ENCODE measurements at places on chromosomes 2 and 18. TPM values are rescaled to one million over a fixed set of nuclear protein-coding genes. Genes with fewer than 3 reads are reported as not detected.

DNA sequence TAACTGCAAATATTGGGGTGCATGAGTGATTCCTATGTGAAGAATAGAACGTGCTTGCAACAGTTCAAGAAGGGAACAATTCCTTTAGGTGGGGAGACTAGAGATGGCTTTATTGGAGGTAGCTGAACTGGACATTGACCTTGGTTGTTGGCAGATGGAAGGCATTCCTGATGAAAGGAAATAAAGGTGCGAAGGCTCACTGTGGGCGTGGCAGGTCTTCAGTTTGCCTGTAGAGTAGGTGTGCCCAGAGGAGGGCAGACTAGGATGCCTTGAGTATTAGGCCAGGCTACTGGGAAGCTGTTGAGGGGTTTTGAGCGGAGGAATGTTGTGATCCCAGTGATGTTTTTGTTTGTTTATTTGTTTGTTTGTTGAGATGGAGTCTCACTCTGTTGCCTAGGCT lies 2.8 kb downstream of the SPR start:
- DNase-seq = no peak

GRCh38 chr2:204274991-204275390 lies 270.3 kb upstream of the PARD3B start:
- DNase-seq = no peak

DNA sequence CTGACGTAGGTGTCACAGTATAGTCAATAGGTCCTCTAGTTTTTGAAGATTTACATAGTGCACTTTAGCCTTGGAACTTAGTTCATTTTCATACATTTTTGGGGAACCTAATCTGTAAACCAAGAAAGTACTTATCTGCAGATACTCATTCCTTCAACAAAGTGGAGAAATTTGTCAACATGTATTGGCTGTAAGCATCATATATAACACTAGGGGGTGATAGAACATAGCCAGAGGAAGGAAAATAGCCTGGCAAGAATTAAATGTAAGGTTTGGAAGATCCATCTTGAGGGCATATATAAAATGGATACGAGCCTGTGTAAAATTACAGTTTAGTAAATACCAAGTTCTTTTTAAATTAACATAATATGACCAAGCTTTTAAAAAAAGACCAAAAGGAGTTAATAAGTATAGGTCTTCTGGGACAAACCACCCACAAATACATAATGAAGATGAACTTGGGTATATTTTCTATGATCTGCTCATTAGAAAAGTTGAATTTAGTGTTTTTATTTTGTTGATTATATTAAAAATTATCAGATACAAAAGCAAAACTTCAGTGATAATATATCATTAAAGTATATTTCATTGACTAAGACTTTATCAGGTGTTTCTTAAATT lies 18.2 kb downstream of the RPL37A start:
- no peak for DNase-seq

DNA sequence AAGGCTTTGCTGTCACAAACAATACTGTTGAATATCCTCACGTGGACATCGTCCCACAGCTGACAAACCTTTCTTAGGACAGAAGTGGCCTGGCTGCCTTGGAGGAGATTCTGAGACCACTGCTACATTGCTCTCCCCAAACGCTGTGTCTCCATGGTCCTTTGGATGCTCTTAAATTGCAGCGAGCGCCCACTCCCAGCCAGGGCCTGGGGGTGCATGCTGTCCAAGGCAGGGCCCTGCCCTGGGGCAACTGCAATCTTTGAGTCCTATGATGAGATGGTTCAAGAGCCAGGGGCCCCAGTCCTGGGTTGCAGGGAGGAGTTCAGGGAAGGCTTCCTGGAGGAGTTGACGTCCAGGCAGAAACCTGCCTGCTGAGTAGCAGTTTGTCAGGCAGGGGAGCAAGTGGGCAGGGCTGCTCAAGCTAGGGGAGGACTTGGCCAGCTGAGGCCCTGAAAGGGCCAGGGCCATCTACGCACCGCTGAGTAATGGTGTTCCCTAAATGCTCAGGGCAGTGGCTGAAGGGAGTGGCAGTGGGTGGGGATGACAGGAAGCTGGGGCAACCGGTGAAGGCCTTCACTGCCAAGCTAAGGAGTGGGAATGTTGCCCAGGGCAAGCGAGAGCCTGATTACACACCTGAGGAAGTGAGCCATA lies 10.8 kb upstream of the SDC1 start:
- no peak for DNase-seq

DNA sequence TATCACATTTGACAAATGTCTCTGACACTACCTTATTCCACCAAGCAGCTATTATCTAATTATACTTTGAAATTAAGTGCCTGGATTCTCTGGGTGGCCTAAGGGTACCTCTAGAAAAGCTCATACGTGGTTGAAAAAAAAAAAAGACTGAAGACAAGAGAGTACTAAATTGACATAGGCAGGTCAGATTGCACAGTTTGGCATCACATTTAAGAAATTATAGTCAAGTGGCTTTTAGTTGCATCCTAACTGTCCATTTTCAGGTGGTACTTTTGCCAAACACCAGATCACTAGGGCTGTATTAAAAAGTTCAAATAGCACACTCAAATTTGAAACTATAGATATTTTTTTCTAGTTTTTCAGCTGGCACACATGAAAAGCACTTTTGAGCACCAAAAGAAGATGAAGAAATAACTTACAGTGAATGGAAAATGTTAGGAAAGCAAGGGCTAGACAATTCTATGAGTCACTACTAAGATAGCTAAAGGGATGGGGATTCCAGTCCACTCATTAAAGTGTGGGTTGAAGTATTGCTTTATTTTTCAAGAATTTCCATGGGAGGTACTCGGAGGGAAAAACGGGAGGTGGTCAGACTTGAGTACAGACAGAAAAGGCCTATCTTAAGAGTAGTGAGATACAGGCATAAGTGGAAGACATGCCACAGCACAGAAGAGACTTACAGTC lies 106.5 kb upstream of the COL5A2 start:
- no peak for DNase-seq

DNA sequence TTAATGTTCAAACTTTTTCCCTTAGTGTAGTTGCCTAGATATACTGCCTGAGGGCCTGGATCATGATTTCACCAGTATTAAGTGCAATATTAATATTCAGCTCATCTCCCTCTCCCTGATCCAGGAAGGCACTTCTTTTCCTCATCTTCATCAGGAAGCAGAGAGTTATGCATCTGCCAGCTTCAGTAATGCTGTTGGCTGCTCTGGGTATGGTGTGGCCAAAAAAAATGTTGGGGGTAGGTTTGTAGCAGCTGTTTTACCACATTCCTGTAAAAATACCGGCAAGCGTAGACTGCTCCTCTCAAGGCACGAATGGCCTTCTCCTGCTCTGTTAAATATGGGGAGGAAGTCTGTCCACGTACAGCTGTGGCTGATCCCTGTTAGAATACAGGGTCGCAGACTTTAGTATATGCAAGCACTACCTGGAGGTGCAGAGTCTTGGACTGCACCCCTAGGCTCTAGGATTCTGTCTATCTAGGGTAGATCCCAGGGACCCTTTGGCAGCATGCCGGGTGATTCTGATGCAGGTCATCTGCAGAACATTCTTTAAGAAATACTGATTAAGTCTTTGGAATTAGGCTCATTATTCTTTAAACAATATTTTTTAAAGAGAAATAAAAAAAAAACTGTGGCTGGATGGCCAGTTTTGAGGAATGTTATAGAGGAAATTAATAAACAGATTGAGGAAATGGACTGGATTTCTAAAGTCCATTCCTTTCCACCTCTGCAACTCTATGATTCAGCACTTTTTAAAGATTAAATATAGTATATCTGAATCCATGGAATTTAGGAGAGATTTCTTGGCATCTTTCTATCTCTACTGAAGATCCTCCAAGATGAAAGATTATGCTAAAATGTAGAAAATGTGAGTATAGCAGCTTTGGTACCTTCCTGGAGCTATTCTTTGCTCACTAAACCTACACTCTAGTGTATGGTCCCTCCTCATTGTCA lies 21.0 kb upstream of the GLS start:
- DNase-seq = no peak

- no peak for DNase-seq
Observed at GRCh38 chr2:65658881-65659280, 226.5 kb upstream of the SPRED2 start.

- DNase-seq = no peak
Observed at GRCh38 chr2:74458938-74459363, 713 bp downstream of the WBP1 start.

DNA sequence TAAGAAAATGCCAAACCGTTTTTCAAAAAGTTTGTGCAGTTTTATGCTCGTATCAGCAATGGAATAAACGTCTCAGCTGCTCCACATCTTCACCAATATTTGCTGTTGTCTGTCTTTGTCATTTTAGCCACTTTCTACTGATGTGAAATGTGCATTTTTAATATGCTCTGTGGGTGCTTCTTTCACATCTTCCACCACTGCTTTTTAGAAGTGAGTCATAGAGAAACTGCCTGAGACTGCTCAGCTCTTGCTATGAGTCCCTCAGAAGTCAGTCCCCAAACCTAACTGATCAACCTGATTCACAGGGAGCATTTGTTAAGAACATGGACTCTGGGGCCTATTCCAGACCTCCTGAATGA lies 41.0 kb upstream of the EPC2 start:
- DNase-seq = no peak

MOB4 gene
- polyA plus RNA-seq = 27.5 TPM

RUFY4 gene
- 0.03 TPM for polyA plus RNA-seq

SPATA3 gene
- not detected for polyA plus RNA-seq

PCARE gene
- 0.03 TPM for polyA plus RNA-seq
